Kidney (tissue), 22 donors: ENCODE measurements at places on chromosomes 7 and 10.

GRCh38 chr7:22771194-22771871, 44.3 kb downstream of the IL6 start:
- no peak for DNase-seq
- H3K36me3 ChIP-seq: no peaks in the 10 kb centered on the region
- H3K27ac ChIP-seq: no peak overlapping the region
- H3K4me1 ChIP-seq: no peaks in the 10 kb centered on the region

DNA sequence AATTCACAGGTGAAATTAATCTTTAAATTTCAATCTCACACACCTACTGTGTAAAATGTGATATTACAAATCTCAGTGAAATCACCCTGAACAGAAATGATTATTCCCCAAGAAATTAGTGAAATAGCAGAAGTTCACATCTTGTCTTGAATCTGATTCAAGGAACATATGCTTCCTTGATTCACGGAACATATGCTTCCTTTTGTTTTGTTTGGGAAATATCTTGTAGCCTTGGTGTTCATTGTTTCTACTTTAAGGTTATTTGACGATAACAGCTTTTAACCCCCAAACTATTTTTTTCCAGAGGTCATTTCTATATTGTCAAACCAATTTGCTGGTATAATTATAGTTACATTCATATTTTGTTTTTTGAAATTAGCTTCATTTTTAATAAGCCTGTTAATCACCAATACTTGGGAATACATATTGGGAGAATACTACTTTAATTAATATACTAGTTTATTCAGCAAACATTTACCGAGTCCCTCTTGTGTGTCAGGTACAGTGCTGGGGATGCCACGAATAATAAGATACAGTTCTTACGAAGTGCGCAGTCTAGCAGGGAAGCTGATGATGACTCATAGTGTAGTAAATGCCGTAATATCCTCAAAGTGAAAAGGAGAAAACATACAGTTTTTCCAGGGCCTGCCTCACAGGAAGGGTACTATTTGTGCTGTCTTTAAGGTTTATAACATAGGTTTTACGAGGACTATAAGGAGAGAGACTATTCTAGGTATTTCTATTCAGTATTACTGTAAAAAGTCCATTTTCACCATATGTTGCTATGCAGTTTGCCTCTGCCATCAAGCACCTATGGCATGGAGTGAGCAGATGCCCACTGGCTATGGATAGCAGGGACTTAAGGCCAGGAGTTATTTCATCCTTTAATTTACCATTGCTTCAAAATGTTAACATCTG, 32.5 kb downstream of the PRKAR2B start:
- H3K27me3 ChIP-seq: no peaks in the 10 kb centered on the region
- no peaks in the 10 kb centered on the region for H3K36me3 ChIP-seq
- DNase-seq: no peak

- no peaks in the 10 kb centered on the region for H3K4me1 ChIP-seq
- no peak for DNase-seq
- H3K27me3 ChIP-seq: no peaks in the 10 kb centered on the region
- H3K4me3 ChIP-seq: no peak overlapping the region
Observed at GRCh38 chr7:25913598-25914224, 238.3 kb upstream of the NFE2L3 start.

GRCh38 chr7:16071246-16071857, 350.0 kb downstream of the CRPPA start:
- no peaks in the 10 kb centered on the region for H3K27me3 ChIP-seq
- H3K4me3 ChIP-seq: no peak overlapping the region
- no peaks in the 10 kb centered on the region for H3K36me3 ChIP-seq
- no peak for DNase-seq
- no peak overlapping the region for H3K27ac ChIP-seq

DNA sequence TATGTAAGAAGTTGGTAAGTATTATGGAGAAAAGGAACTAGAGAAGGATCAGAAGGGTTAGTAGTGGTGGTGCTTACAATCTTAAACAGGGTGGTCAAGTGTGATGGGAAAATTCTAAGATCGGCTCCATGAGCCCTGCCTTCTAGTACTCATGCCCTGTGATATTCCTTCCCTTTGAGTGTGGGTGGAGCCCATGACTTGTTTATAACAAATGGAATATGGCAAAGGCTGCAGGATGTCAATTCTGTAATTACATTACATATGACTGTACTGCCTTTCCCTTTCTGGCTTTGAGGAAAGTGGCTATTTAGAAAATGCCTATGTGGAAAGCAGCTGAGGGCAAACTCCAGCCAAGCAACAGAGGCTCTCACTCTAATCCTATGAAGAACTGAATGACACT, 309.6 kb downstream of the AGMO start:
- no peaks in the 10 kb centered on the region for H3K4me1 ChIP-seq
- H3K27me3 ChIP-seq: no peaks in the 10 kb centered on the region
- no peaks in the 10 kb centered on the region for H3K36me3 ChIP-seq
- no peak overlapping the region for H3K27ac ChIP-seq
- DNase-seq: no peak

GRCh38 chr10:104347295-104348045, 6.2 kb upstream of the CFAP58 start:
- no peaks in the 10 kb centered on the region for H3K27me3 ChIP-seq
- no peaks in the 10 kb centered on the region for H3K36me3 ChIP-seq
- no peak for DNase-seq
- no peak overlapping the region for H3K4me3 ChIP-seq
- H3K27ac ChIP-seq: no peak overlapping the region

GRCh38 chr7:151226560-151226874, 488 bp downstream of the ABCF2 start:
- H3K4me3 ChIP-seq: peak overlapping the region; percentile 93
- no peaks in the 10 kb centered on the region for H3K27me3 ChIP-seq
- H3K36me3 ChIP-seq: peaks cover 24% of the 10 kb centered on the region
- no peak overlapping the region for H3K27ac ChIP-seq

DNA sequence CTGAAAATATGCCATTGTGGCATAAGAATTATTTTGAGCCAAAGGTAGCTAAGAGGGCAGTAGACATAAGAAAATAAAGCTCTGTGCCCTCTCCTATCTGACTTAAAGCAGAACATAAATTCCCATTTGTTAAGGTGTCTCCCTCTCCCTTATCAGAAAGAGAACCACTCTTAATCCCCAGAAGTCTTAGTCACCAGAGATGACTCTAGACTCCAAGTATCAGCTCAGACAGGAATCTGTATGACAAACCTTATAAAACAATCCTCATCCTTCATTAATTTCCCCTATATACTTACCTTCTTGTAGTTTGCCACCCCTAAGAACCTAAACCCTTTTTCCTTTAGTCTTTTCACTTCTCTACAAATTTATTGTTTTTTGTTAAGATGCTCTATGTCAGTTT, 21.8 kb upstream of the PIP4K2A start:
- H3K27me3 ChIP-seq: no peaks in the 10 kb centered on the region
- no peak overlapping the region for H3K4me3 ChIP-seq
- H3K36me3 ChIP-seq: no peaks in the 10 kb centered on the region
- DNase-seq: no peak

DNA sequence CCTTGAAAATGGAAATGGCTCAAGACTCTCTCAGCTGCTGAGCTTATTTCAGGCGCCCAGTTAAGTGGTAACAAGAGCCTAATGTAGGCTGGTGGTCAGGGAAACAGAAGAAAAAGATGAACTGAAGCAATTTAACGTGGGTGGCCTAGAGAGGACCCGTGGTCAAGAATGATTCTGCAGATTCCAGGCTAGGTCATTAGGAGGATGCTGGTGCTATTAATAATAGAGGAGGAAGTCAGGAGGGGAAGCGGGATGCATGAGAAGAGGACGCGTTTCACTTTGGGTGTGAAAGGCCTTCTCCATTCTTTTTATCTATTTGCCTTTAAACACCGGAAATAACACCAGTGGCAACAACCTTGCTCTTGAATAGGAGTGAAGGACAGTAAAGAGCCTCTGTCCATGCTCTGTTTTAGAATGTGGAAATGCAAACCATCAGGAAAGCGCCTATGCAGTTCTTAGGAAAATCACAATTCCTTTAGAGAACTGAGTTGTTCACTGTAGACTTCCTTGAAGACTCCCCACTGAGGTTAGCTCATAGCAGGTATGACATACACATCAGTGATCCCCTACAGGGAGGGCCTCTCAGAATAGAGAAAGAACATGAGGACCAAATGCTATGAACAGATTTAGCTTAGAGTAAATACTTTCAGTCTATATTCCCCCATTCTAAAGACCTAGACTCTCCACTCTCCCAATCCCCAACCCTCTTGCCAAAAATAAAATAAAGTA, 8.6 kb downstream of the LIPA start:
- no peaks in the 10 kb centered on the region for H3K27me3 ChIP-seq
- no peak overlapping the region for H3K4me3 ChIP-seq
- no peak for DNase-seq
- H3K4me1 ChIP-seq: peaks cover 8% of the 10 kb centered on the region

DNA sequence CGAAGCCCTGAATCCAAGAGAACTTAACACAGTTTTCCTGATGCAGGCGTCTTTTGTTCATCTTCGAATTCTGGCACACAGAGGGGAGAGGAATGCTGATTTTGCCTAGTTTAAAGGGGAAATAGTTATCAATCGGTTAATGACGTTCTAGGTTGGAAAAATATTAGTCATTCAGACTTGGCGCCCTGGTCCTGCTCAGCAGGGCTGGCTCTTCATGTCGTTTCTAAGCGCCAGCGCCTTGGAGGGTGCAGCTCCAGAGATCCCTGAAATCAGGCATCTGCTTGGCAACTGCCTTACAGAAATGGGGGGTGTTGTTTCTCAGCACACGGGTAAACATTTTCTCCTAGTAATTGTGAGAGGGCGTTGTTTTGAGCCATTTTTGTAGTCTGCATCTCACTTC, 1.3 kb upstream of the PRTFDC1 start:
- H3K27ac ChIP-seq: no peak overlapping the region
- H3K4me1 ChIP-seq: no peaks in the 10 kb centered on the region
- H3K36me3 ChIP-seq: no peaks in the 10 kb centered on the region
- H3K27me3 ChIP-seq: no peaks in the 10 kb centered on the region
